Sciatic nerve (tissue), 2 donors: ENCODE measurements at places on chromosomes 5 and 9. TPM values are rescaled to one million over a fixed set of nuclear protein-coding genes. Genes with fewer than 3 reads are reported as not detected.

Gene HOMER1
- 8.7 TPM for total RNA-seq

Gene LRRC70
- total RNA-seq, result 10.4 TPM

- no peak for DNase-seq
Measured at GRCh38 chr9:131125038-131125287, 423 bp upstream of the NUP214 start.

DNA sequence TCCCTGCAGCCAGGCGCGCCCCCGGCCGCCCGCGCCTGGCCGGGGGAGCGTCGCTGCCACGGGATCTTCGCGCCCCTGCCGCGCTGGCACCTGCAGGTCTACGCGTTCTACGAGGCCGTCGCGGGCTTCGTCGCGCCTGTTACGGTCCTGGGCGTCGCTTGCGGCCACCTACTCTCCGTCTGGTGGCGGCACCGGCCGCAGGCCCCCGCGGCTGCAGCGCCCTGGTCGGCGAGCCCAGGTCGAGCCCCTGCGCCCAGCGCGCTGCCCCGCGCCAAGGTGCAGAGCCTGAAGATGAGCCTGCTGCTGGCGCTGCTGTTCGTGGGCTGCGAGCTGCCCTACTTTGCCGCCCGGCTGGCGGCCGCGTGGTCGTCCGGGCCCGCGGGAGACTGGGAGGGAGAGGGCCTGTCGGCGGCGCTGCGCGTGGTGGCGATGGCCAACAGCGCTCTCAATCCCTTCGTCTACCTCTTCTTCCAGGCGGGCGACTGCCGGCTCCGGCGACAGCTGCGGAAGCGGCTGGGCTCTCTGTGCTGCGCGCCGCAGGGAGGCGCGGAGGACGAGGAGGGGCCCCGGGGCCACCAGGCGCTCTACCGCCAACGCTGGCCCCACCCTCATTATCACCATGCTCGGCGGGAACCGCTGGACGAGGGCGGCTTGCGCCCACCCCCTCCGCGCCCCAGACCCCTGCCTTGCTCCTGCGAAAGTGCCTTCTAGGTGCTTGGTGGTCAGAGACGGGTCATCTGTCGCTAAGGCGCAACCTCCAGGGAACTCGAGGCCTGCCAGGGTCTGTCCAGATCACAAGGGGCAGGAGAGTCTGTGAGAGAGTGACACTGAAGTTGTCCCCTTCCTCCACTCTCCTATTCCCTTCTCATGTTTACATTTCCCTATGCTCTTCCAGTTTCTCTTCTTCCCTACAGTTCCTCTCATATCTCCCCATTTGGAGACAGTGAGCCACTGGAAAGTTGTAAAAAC, 1.3 kb downstream of the GPR150 start:
- DNase-seq, result peak; percentile 58

DNA sequence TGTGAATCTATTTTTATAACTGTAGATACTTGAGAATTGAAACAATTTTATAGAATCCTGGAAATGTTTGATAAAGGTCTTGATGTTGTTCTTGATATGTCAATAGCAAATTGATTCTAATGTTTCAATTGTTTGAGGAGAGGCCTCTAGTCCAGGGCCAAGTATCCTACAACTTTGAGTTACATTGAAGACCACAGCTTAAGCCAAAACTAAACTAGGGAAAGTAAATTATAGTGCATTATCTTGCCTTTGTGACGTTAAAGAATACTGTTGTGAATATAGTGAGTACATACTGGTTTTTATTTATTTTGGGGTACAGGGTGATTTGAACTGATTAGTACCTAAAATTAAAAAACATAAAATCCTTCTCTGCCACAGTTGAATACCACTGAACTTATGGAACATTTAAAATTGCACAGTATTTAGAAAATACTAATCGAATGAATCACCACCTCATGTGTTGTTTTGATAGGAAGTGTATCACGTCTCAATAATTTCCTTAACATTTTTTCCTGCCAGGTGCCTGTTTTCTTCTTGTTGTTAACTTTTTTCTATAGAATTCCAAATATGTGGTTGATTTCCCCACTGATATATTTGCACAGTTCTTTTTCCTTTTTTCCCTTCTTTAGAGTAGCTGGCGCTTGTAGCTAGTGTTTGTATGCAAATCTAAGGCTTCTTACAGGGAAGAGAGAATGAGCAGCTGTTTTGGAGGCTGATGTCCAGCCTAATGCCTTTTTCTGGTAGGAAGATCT, 12.5 kb downstream of the ARHGEF28 start:
- no peak for DNase-seq
